ENCODE measurements at places on chromosomes 7 and 10.

- no peak for DNase-seq
Measured at GRCh38 chr7:51067757-51068156, 248.9 kb downstream of the COBL start.

GRCh38 chr10:69269761-69270160 is 8.5 kb upstream of the HK1 start:
- DNase-seq = no peak

GRCh38 chr7:1642291-1642731 is 27.8 kb upstream of the ELFN1 start:
- no peak for DNase-seq

DNA sequence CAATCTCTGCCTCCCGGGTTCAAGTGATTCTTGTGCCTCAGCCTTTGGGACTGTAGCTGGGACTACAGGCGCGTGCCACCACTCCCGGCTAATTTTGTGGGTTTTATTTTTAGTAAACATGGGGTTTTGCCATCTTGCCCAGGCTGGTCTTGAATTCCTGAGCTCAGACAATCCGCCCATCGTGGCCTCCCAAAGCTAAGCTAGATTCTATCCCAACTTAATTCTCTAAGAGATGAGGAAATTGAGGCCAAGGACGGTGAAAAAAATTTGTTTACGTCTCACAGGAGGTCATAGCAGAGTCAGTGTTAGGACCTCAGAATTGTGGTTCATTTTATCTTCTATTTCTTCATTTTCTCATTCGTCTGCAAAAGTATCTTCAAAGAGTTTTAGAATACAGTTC is 6.1 kb downstream of the CCAR1 start:
- no peak for DNase-seq

GRCh38 chr7:68744036-68744435 is 854.2 kb upstream of the AUTS2 start:
- DNase-seq = no peak

DNA sequence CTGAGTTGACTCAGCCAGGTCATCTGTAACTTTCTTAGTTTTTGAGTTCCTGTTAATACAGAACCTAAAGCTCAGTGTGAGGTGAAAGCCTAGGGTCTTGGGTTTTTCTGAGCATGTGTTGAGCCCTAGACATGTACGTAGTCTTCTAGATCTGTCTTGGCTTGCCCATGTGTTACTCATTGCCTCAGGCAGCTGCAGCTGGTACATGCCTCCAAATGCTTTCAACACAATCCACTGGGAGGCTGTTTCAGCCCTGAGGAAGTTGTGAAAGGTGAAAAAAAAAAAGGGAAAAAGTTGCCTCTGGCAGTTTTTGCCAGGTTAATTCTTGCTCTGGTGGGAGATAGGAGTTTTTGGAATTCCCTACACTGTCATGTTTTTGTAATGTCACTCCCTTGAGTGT is 134.6 kb downstream of the RNF216 start:
- no peak for DNase-seq

- no peak for DNase-seq
Measured at GRCh38 chr7:18408868-18409267, 86.7 kb upstream of the HDAC9 start.

GRCh38 chr7:30143748-30144251 is 9.0 kb downstream of the MTURN start:
- no peak for DNase-seq

GRCh38 chr10:69403066-69403465 is 13.7 kb downstream of the TACR2 start:
- DNase-seq = no peak

- no peak for DNase-seq
Measured at GRCh38 chr7:128361411-128362379, at the start of gene PRRT4. TSS of gene PRRT4 (minus strand) at chr7:128361690.

DNA sequence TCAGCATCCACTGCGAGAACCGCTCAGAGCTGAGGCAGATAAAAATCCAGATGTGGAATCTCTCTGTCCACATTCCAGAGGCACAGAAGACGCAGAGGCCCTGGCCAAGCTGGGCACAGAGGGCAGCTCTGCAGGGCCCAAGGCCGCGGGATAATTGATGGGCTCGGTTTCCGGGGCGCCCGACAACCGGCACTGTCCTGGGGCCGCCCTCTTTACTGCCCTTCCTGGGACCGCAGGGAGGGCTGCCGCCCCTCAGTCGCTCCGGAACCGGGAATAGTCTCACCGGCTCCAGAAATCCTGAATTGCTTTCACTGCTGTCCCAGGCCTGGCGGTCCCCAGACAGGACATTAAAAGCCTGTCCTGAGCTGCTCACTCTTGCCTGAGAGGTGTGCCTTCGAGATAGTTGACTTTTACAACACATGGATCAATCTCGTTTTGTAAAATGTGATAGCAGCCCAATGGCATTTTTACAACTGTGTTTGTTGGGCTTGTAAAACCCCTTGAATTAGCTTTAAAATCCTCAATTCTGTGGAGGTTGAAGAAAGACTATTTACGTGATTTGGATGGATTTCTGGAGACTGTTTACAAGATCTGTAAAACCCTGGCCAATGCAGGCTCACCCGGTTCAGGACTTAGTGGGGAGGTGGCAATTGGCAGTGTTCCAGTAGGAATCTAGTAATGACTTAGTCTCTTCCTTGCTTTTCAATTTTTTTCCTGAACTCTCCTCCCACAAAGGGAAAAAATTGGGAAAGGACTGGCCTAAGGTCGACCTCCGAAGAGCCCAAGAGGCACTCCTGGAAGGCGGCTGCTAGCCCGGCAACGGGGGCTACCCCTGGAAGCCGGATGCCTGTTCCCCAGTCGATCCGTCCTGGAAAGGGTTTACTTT is 1.4 kb upstream of the HOXA6 start:
- DNase-seq = no peak

- no peak for DNase-seq
Measured at GRCh38 chr7:51351661-51352060, 35.1 kb upstream of the COBL start.

DNA sequence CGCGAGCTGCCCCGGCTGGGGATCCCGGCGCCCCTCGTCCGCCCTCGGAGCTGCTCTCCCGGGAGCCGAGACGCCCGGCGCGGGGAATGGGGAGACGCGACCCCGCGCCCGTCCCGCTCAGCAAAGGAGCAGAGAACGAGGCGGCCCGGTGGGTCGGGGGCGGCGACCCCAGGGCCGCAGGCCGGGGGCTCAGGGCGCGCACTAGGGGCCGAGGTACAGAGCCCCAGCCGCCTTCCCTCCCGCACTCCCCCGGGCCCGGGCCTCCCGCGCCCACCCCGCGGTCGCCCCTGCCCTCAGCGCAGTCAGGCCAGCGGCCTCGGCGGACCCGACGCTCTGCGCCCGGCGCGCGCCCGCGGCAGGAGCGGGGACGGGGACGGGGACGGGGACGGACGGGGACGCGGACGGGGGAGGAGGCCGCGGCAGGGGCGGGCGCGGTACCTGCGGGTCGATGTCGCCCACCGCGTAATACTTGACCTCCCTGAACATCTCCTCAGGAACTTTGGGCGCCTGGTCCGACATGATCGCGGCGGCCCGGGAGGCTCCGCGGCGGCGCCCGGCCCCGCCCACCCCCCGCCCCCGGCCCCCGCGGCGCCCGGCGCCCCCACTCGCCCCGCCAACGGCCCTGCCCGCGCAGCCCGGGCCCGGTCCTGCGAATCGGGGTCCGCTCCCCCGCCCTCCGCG is 373 bp downstream of the PAXIP1 start:
- no peak for DNase-seq

- no peak for DNase-seq
Measured at GRCh38 chr7:132152131-132152889, 424.0 kb downstream of the PLXNA4 start.

GRCh38 chr10:49091450-49092210 is 23.7 kb downstream of the VSTM4 start:
- no peak for DNase-seq

- DNase-seq = no peak
Measured at GRCh38 chr7:107564553-107565298, 955 bp downstream of the DUS4L start.

- no peak for DNase-seq
Measured at GRCh38 chr10:80203835-80204676, 1.3 kb downstream of the ANXA11 start.

DNA sequence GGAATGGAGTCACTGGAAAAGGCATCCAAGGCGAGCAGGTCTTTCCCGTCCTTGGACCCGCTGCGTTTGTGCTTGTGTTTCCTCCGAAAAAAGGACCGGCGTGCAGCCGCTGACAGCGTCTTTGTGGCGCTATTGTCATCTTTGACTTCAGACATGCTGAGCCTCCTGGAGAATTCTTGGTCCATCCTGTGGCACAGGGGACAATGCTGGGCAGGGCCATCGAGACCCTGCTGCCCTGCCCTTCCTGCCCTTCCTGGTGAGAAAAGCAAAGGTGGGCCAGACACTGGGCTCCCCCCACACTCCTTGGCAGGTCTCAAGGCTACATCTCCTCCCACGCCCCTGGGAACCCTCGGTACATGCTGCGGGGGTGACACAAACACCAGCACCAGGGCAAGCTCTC is 120.9 kb downstream of the DLG5 start:
- DNase-seq = no peak

DNA sequence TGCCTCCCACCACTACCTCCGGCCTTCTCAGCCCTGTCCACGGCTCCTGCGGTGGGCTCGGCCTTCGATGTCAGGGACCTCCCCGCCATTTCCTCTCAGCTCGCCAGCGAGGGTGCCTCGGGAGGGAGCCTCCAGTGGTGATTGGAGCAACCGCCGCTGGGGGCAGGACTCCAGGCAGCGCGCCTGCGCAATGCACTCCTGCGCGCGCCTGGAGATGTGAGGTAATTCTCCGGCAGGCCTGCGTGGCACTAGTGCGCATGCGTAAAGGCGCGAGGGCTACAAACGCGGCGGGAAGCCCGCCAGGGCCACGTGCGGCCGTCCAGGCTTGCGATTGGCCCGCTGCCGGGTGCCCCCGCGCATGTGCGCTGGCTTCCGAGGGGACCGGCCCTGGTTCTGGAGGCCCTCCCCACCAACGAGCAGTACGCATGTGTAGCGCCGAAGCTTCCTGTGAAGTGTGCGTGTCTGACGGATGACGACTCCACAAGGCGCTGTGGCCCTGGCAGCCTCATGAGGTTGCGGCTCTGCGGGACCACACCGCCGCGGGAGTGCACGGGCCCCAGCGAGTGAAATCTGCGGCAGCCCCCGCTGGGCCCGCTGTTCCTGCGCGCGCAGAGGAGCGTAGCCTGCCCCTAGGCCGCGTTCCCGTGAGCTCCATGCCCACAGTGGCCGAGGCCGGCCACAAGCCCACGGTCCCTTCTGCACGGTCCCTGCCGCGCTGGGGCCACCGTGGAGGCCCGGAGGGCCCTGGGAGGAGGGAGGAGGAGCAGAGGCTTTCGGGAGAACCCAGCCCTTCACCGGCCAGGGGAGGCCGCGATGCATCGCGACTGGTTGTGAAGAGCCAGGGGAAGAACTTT is at the start of gene SYCE1:
SYCE1 (minus strand) TSS at position 143 of the 854 bp plus-strand sequence; CDS start at position 89, 54 bp downstream.
- DNase-seq = no peak

DNA sequence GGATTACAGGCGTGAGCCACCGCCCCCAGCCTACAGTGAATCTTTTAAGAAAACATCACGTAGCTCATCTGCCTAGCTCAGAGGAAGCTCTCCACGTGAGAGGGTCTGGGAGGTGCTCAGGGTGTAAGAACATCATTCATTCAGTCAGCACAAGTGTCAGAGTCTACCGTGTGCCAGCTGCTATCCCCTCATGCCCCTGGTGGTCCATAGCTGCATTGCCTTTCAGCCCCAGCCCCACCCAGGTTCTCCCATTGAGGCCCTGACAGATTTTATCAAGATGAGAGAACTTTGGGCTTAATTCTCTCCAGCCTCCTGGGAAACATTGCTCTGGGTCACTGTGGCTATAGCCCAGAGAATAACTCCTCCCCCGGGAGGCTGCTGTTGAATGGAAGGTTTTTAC is 45.1 kb downstream of the ZNF503 start:
- DNase-seq = no peak

GRCh38 chr7:19056305-19056704 is 61.1 kb downstream of the TWIST1 start:
- no peak for DNase-seq

DNA sequence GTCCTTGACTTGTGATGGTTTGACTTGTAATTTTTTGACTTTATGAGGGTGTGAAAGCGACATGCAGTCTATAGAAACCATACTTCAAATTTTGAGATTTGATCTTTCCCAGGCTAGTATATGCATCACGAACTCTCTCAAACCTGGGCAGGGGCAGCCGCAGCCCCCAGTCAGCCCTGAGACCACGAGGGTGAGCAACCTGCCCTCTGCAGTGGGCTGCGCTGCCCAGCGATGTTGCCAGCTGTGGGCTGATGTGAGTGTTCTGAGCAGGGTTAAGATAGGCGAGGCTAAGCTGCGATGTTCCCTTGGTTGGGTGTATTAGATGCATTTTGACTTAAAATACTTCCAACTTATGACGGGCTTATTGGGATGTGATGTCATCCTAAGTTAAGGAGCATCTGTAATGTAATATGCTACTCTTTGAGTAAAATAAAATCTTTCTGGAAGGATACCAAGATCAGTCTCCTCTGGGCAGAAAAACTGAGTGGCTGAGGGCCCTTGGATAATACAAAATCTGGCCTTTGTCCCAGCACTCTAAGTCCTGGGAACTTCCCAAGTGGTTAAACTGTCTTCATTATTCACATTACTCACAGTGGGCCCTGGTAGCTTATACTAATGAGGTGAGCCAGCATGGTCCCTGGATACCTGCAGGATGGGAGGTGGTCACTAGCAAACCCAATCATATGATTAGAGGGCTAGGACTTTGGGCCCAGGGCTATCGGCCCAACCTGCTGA is 28.4 kb upstream of the CNPY1 start:
- no peak for DNase-seq

DNA sequence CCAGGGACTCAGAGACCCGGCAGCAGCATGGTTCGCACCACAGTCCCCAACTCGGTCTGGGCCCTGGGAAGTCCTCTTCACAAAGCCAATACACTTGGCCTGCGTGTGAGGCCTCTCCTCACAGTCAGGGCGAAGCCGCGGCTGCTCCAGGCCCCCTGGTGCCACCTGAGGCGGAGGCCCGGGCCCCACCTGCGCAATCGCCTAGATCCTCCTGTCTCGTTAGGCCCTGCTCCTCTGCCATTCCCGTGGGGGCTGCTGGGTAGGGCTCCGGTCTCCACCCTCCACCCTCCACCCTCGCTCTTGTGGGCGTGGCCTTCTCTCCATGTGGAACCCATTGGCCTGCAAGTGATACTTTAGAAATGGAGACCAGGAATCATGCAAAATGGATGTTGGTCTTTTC is 553.3 kb downstream of the INHBA start:
- DNase-seq = no peak

DNA sequence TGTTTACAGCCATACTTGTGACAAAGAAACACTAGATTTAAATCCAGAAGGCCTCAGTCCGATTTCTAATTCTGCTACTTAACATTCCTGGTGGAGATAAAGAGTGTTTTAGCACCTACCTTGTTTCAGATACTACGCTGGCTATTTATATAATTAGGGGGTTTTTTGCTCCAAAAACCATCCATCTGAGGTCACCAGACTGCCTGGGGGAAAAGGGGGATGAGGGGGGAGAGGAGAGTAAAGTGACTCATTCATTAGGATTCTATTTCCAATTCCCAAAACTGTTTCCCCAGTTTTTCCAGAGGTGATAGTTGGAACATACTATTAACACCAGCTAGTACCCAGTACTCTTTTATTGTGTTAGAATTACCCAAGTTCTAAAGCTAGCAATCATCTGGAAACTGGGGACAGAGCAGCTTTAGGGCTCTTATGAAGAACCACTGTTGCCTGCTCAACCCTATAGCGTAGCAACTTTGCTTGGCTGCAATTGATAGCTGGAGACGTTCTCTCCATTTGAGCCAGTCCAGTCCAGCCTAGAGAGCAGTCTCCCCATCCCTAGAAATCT is 6.6 kb downstream of the GCC1 start:
- DNase-seq = no peak

GRCh38 chr10:95319239-95319638 is 28.4 kb upstream of the PDLIM1 start:
- DNase-seq = no peak
